NT2/D1 (cell line): ENCODE measurements at places on chromosomes 4 and X.

DNA sequence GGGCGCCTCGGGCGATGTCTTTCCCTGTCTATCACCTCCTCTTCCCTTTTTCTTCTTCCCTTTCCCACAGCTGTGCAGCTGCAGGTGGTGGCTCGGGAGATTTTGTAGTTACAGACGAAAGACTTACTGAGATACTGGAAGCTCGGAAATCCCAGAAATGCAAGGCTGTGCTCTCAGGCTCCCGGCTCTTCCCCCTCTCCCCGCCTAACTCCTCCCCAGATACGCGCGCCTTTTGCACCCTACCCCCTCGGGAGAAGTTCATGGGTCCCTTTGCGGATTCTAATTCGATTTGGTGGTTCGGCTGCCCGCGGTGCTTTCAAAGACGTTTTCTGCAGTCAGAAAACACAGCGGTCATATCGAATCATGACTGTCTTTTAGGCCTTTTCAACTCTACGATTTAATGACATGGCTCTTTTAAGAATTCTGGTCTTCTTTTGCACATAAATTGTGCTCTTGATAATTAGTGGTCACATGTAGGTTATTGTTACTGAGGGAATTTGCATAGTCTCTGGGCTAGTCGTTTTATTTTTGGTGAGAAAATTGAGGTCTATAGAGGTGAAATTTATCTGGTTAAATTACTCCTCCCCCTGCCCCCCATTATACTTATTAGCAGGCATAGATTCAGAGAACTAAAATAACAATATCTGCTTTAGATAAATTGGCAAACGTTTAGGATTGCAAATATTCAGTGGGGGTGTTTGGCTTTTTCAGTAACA lies 1.6 kb downstream of the SEPTIN11 start:
- DNase-seq, result no peak

- DNase-seq, result no peak
Observed at GRCh38 chr4:56246233-56246610, 141.1 kb downstream of the AASDH start.

DNA sequence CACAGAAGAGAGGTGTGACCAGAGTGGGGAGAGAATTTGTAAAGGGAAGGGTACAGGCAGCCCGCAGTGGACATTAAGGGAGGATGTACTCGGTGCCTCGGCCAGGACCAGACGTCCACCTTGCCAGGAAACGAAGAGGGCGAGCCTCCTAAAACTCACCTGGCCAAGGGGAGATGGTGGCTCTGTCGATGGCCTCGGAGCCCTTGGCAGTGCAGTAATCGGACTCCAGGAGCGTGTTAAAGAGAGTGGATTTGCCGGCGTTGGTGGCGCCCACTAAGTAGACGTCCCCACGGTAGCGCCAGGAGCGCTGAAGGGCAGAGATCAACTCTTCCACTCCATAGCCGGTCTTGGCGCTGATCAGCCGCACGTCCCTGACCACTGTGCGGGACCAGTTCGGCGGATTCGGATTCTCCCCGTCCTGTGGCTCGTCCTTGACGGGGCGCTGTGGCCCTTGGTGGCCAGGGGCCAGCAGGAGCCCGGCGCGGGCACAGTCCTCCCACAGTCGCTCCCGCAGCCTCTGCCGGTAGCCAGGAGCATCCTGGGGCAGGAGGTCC lies 1.0 kb downstream of the NOA1 start:
- DNase-seq, result no peak

DNA sequence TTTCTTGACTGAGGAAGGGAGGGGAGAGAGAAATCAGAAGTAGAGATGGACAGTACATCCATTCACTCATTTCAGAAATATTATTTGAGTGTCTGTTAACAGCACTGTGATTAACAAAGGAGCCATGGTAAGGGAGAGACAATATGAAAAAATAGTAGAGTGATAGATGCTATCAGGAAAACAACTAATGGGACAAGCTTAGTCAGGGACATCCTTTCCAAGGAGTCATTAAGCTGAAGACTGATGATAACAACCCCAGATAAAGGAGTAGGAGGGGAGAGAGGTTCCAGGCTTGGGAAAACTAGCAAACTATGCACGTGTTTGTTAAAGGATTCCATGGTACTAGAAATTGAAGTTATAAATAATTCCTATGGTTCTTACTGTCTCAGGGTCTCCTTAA lies 122.2 kb downstream of the CBR4 start:
- no peak for DNase-seq

DNA sequence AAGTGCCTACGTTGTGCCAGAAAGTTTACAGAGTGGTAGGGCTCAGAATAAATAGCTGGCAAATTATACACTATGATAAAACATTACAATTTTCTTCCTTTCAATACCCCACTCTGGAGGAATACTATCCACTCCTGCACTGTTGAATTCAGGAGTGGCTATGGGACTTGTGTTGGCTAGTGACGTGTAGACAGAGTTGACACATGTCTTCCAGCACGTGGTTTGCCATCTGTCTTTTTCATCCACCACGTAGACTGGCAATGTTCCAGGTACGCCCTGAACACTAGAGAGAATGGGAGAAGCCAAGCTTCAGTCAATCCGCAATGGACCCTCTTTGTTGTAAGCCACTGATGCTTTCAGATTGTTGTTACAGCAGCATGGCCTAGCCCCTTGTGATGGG lies 168.8 kb upstream of the RBPJ start:
- DNase-seq, result no peak

DNA sequence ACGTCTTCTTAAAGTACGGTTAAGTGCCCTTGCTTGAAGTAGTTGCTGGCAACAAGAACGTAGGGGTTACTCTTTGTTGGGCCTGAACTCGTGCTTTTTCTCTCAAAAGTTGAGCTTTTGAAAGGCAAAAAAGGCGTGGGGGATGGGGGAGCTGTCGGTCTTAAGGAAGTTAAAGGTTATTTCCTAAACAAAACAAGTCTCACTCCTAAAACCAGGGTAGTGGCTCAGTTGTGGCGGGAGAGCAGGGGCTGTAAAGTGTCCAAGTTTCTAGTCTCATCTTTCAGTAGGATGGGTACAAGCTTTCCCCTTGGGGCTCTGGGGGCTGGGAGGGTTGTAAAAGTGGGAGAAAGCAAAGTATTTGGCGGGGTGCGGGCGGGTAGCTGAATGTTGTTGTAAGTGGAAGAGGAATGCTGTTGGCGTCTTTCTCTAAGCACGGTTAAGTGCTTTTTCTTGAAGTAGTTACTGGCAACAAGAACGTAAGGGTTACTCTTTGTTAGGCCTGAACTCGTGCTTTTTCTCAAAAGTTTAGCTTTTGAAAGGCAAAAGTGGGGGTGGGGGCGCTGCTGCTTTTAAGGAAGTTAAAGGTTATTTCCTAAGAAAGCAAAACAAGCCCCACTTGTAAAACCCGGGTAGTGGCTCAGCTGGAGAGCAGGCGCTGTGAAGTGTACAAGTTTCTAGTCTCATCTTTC lies 904 bp upstream of the WDR1 start:
- peak; percentile 63 for DNase-seq

DNA sequence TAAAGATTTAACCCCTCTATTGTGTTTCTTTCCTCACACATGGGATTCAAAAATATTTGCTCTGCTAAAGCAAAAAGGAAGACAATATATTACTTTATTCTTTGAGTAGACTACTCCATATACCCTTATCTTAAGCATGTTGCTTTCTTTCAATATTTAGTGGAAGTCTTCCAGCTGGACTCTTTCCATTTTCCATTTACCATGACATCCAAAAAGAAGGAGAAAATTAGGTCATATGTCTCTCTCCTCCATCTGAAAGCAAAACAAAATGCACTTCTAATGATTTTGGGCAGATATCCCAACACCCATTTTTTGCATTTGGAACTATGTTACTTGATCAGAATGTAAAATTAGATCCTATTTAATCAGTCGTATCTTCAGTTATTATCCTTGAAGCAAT lies 1336.5 kb downstream of the PCDH19 start:
- DNase-seq, result no peak
